ENCODE measurements at places on chromosomes 6 and 20.

DNA sequence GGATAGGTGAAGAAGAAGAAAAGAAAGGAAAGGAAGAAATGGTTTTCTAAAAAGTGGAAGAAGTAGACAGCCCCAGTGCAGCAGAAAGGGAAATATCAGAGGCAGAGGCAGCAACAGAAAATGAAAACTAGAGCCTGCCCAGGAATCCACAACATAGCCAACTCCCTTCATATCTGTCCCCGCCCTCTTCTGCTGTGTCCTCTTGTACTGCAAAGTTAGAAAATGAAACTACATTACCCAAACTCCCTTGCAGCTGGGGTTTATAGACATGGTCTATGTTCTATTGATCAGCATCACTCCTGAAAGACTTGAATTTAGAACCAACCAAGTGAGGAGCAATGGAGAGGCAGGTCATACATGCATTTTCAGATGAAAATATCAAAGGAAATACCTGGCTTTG is 200.5 kb upstream of the PHACTR1 start:
- DNase-seq = no peak

DNA sequence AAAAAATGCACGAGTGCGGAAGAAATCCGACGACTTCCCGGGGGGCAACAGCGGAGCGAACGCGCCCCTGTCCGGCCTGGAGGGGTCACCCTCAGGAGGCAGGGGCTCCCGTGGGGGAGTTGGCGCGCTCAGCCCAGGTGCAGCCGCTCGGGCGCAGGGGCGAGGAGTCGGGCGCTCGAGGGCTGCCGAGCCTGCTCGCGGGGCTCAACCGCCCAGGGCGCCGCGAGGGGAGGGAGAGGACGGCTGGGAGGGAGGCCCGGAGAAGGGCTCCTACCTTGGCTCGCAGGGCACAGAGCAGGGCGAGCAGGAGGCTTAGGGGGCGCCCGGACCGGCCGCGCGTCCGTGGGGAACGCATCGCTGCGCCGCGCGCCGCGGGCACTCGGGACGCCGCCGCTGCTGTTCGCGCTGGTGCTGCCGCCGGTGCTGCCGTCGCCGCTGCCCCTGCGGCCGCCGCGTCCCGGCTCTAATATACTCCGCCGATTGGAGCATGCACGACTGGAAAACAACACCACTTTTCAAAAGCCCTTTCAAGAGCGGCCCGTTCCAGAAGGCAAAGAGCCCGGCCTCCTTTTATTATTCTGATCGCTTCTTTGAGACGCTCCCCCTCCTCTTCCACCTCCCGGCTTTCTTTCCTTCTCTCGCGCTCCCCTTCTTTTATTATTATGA is 490 bp downstream of the JAG1 start:
- no peak for DNase-seq

- no peak for DNase-seq
Measured at GRCh38 chr20:41499064-41499463, 119.1 kb downstream of the CHD6 start.

- DNase-seq = no peak
Measured at GRCh38 chr6:135189344-135189743, 8.2 kb downstream of the MYB start.

GRCh38 chr6:112485827-112486212 is 138.7 kb downstream of the RFPL4B start:
- DNase-seq = no peak

- no peak for DNase-seq
Measured at GRCh38 chr20:40449974-40450616, 238.9 kb downstream of the MAFB start.

- no peak for DNase-seq
Measured at GRCh38 chr6:144647406-144647964, 362.4 kb downstream of the UTRN start.

- DNase-seq = no peak
Measured at GRCh38 chr20:24492031-24492607, 22.7 kb downstream of the SYNDIG1 start.

DNA sequence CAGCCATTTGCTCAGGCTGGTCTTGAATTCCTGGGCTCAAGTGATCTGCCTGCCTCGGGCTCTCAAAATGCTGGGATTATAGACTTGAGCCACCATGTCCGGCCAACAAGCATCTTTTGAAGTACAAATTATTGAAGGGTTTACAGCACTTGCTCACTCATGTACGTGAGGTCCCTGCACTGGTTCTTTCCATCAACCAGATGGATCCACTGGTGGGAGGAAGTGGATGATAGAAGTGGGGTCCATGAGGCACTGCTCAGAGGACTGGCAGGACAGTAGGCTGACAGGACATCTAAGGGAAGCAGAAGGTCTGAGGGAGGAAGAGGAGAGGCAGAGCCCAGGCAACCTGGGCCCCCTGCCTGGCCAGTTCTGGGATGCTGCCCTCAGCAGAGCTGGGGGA is 109.2 kb upstream of the NXT1 start:
- no peak for DNase-seq

- no peak for DNase-seq
Measured at GRCh38 chr20:57408131-57408530, 16.9 kb downstream of the RBM38 start.

GRCh38 chr20:20446425-20447015 is 78.6 kb downstream of the INSM1 start:
- DNase-seq = no peak

DNA sequence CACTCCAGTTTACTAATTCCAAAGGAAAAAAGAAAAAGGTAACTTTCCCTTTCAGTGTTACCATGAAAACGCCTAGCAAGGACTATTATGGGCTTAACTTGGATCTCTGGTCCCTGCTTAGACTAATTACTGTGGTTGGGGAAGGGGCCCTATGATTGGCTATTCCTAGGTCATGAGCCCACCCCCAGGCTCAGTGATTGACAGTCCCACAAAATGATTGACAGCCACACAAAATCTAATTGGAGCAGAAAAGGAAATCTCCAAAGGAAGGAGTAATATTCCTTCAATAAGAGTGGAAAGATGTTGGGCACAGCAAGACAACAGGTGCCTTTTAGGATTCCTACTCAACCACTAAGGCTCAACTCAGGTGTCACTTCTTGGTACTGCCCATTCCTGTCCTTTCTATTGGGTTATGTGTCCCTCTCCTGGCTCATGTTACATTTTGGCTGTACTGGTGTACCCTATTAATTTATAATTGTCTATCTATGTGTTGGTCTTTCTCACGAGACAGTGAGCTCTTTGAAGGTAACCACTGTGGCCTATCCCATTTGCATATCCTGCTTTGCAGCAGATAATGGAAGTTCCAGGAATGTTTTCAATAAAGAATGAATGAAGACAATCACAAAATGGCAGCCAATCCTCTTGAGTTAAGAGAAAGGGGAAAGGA is 5.5 kb upstream of the UTRN start:
- DNase-seq = no peak

- DNase-seq = no peak
Measured at GRCh38 chr20:21208999-21209398, 83.1 kb downstream of the KIZ start.

- DNase-seq = no peak
Measured at GRCh38 chr6:154462425-154462824, 48.1 kb downstream of the CNKSR3 start.

- DNase-seq = no peak
Measured at GRCh38 chr6:105469946-105470345, 67.1 kb upstream of the PREP start.

DNA sequence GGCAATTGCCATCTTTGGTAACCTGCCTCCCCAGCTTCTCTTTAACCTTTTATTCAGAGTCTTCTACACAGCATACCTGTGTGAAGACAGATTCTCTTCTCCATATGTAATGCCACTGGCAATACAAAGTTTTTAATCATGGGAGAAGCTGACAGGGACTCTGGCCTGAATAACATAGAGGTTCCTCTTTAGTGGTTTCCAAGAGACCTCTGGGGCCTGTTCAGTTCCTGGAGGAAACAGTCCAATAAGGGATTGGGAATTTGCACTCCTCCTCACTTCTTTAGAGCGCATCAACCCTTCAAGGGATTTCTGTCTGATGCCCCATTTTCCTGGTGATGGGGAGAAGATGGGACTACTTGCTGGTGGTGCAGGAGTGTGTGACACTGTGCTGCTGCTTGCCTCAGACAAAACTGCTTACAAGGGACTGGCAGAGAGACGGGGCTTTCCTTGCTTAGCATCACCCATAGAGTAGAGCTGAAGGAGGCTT is 1.4 kb downstream of the RIMS1 start:
- no peak for DNase-seq

GRCh38 chr20:21029341-21029740 is 76.8 kb downstream of the LINC00237 start:
- peak; percentile 17 for DNase-seq

GRCh38 chr20:62961799-62962198 is 9.3 kb downstream of the SLC17A9 start:
- no peak for DNase-seq

GRCh38 chr6:142927271-142927580 is 17.8 kb downstream of the HIVEP2 start:
- DNase-seq = no peak

DNA sequence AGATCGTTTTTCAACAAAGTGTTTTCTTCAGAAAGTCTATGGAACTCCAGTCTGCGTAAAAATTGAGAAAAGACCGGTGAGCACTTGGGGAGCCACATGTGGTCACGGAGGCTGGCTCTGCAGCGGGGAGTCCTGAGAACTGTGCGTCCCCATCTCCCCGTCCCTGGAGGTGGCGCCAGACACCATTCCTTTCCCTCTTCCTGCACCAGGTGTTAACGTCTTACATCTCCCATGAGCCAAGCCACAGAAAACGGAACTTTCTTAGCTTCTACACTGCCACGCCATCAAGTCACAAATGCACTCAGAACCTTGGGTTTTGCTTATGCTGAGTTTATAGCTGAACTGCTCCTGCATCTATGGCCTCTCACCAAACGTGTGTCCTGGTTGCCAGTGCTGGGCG is 62.6 kb downstream of the GINS1 start:
- DNase-seq = peak; percentile 23

GRCh38 chr20:62386383-62387218 is at the start of gene RPS21:
Gene RPS21, plus strand, starts transcription at chr20:62387103. Its CDS starts 236 bp downstream, at chr20:62387339.
- DNase-seq = peak; percentile 83

- DNase-seq = no peak
Measured at GRCh38 chr20:34915749-34916455, 39.5 kb downstream of the ACSS2 start.

GRCh38 chr6:3247255-3248146 is 11.2 kb upstream of the PSMG4 start:
- no peak for DNase-seq

GRCh38 chr6:32912951-32913350 is 27.9 kb downstream of the HLA-DMB start:
- no peak for DNase-seq
